Activated T-cell treated with anti-CD3 and anti-CD28 coated beads, Interleukin-2, amount 50 U/mL, for 48 hours (primary cell): ENCODE measurements at places on chromosomes 11 and 22.
A peak's percentile ranks its signal among the peaks of the same experiment; 100 is the strongest.

- no peak for DNase-seq
Measured at GRCh38 chr11:115197433-115197832, 306.8 kb downstream of the CADM1 start.

- no peak for DNase-seq
Measured at GRCh38 chr22:22425356-22425755, 83.2 kb downstream of the ZNF280B start.

GRCh38 chr11:9538548-9538947, 34.9 kb upstream of the WEE1 start:
- no peak for DNase-seq

DNA sequence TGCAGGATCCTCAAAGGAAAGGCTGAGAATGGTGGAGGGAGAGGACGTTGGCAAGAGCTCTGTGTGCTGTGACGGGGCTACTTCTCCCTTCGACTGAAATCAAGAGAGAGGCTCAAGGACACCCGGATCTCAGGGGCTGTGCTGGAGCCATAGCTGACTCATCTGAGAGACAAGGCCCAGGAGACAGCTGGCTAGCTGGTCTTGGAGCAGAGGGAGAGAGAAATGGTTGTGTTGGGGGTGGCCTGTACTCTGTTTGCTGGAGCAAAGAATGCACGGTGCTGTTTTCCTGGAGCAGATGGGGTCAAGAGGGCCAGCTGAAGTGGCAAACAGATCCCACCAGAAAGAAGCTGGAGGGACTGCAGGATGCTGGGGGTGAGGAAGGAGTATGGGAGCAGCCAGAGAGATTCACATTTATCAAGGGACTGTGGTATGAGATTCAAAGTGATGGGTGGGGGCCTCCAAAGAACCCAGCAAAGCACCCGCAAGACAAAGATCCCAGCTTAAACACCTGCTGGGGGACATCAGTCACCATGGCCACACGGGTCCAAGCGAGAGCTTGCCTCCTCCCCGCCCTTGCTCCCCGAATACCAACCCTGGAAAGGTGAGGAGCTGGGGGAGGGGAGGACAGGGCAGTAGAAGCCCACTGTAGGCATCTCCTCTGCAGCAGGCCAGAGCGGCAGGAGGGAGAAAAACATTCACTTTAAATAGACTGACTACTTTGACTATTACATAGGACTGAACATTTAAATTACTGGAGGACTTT, 40.8 kb downstream of the MAP6 start:
- no peak for DNase-seq

- no peak for DNase-seq
Measured at GRCh38 chr11:92837595-92837994, 131.9 kb upstream of the MTNR1B start.

- no peak for DNase-seq
Measured at GRCh38 chr11:129489249-129489648, 113.6 kb downstream of the BARX2 start.

DNA sequence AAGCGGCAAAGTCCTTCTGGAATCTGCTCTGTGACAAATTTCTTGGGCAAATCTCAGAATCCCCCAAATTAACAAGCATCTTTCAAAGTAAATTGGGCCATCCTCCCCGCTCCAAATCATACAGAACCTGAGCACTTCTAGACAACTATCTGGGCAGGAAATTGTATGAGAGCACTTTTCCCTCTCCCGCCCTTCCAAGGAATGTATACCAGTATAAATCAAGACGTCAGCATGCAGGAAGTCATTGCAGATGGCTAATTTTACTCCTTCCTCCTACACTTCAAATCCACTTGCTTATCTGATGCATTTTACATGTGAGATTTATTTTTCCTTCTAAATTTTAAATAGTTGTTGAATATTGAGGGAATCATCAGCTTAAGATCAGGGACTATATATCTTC, 52.1 kb downstream of the NTM start:
- no peak for DNase-seq

DNA sequence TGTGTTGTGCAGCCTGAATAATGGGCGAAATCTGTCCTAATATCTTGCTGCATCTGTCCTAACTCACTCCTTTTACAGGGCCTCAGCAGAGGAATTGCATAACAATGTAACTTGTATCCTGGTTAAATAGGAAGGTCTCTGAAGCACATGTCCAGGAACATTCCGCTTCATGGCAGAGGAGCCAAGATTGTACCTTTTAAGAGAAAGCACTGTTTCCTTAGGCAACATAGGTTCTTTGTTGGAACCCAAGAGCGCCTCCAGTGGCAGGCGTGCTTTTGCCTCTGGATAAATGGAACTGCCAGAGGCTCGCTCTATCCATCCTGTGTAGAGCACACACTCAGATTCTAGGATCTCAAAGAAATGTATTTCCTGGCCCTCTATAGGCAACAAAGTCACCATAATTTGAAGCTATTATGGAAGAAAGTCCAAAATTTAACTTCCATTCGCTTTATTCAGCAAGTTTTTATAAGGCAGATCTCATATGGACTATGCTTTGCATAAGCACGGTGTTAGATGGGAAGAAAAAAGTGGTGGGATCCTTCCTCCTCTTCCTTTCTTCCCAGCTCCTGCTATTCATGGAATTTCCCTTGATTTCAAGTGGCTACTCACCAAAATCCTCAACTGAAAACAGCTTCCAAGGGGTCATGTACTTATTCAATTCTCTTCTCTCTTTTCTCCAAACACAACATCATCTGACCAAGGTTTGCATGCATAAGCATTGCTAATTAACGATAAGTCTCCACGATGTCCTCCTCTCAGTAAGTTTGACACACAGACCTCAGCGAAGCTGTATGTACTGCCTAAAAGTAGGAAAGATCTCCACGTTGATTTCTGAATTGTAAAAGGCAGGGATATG, at the start of gene BLID:
Gene BLID (minus strand): TSS at position 692 of the 856 bp plus-strand sequence. CDS start 293 bp downstream, at position 399.
- DNase-seq = no peak

DNA sequence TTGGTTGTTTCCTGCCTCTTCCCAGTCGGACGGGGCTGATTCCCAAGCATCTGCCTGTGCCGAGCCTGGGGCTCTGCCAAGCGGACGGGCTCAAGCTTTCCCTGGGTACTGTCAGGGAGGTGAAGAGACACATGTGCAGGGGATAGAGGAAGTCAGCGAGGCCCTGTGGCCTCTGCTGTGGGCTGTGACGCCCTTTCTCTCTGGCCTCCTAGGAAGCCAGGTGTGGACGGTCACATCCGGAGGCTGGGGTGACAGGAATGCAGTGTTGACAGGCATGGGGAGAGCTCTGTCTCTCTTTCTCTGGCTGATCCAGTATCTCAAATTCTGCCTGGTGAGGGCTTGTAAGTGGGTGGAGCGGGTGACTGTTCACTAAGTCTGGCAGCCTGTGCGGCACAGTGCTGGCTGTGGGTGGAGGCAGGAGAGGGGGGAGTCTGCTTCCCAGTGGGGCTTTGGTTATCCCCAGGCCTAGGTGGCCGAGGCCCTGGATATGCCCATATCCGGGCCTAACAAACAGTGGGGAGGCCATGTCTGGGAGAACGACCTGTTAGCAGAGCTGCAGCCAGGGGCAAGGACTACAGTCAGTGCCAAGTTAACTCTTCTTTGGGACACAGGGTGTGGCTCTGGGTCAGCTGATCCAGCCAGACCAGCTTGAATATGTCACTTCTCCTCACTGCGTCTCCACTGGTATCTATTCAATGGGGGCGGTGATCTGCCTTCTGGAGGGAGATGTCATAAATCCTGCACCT, 1.9 kb downstream of the KCTD17 start:
- no peak for DNase-seq

- no peak for DNase-seq
Measured at GRCh38 chr11:121090145-121090721, 10.8 kb upstream of the TECTA start.

- no peak for DNase-seq
Measured at GRCh38 chr22:26981541-26981940, 324.2 kb downstream of the MIAT start.

DNA sequence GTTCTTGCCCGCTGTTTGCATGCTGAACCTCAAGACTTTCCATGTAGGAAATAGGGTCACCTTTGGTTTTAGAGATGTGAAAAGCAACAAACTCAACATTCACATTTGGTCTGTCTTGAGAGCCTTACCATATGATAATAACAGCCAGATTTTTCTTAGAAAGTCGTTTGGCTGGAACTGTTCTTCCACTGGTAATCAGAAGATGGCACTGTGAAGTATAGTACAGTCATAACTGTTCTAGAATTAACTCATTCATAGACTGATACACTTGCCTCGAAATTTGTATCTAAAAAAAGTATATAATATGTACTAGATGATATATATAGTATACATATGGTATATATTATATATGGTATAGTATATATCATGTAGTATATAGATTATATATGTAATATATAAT, 12.3 kb downstream of the LUZP2 start:
- DNase-seq = no peak

- DNase-seq = no peak
Measured at GRCh38 chr11:115155978-115156377, 348.2 kb downstream of the CADM1 start.

- no peak for DNase-seq
Measured at GRCh38 chr11:77557553-77557952, 32.2 kb upstream of the AQP11 start.

DNA sequence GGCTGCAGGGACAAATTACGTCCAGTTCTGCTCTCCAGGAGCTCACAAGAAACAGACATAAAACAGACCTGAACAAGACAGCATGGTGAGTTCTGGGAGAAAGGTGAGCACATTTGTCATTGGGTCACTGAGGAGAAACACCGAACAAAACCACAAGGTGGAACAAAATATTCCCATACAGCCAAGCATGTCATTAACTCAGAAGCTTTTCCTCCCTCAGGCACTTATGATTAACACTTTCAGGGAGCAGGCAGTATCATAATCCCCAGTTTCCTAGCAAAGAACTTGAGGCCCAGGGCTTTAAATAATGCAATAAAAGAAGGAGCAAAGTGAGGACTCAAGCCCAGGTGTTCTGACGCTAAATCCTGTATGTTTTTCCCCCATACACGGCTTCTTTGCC, 43.0 kb downstream of the P4HA3 start:
- no peak for DNase-seq

GRCh38 chr11:116412118-116412889, 360.5 kb downstream of the BUD13 start:
- no peak for DNase-seq

GRCh38 chr22:35312198-35313059, 12.7 kb downstream of the TOM1 start:
- DNase-seq = peak; percentile 22

DNA sequence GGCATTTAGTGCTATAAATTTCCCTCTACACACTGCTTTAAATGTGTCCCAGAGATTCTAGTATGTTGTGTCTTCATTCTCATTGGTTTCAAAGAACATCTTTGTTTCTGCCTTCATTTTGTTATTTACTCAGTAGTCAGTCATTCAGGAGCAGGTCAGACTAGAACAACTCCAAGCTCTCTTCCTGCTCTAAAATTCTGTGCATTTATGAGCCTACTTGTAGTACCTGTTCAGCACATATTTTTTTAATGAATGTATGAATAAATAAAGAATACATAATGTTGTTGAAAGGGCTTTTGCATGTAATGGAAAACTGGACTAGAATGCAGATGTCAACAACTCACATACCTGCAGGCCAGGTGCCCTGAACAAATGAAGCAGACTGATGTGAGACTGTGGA, 13.7 kb upstream of the HEPHL1 start:
- no peak for DNase-seq

- DNase-seq = no peak
Measured at GRCh38 chr11:111635706-111636045, 33.4 kb downstream of the SIK2 start.

DNA sequence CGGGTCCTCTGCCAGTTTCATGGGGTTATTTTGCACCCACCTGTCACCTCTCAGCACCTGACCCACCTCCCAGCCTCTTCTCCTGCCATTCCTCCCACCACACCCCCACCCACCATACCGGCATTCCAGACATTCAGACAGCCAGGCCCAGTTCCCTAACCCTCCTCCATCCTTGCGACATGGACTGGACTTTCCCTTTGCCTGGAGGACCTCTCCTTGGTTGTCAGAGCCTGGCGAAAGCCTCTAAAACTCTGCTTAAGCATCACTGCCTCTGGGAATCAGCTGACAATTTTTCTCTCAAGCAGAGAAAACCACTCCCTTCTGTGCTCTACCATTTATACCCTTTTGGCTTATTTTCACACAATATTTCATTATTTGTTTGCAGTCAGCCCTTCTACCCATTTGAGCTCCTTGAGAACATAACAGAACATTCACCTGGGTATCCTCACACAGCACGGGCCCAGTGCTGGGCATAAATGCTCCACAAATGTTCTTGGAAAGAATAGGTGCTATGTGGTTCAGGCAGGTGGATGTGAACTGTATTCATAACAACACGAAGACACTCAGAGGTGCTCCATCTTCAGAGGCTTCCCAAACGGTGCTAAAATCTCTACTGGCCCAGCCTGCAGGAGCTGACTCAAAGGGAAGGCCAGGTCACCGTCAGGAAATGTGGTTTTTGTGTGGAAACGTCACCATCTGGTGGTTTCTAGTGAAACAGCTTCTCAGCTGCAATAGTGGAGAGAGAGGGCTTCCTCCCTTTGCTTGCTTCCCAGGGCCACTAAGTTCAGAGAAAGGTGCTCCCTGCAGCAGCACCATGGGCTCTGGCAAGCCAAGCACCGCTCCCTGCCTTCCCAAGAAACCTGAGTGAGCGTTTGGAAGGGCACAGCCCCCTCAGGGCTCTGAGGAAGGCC, 10.4 kb downstream of the SPATA19 start:
- peak; percentile 62 for DNase-seq

- DNase-seq = no peak
Measured at GRCh38 chr11:12818333-12819015, 144.3 kb downstream of the TEAD1 start.

GRCh38 chr11:121417055-121417551, 35.0 kb upstream of the SORL1 start:
- DNase-seq = peak; percentile 69

DNA sequence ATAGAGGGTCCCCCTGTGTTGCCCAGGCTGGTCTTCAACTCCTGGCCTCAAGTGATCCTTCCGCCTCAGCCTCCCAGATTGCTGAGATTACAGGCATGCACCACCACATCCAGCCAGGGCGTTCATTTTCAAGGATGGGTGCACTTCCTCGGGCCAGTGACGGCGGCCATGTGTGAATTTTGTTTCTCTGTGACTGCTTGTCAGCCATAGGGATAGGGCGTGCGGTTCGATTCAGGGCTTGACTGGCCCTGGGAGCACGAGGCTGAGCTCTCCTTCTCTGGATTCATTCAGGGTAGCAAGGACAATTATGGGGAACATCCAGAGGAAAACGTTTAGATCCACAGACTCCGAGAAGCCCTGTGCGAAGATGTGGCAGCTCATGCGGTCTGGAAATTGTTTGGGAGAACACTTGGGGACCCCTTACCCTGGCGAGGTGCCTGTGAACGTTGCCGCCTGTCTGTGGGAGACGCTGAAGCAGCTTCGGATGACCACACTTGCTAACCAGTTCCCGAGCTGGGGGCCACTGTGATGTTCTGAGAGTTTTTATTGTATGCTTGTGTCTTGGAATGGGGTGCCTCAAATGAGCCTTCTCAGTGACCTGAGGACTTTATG, 2.9 kb downstream of the PTDSS2 start:
- DNase-seq = no peak

DNA sequence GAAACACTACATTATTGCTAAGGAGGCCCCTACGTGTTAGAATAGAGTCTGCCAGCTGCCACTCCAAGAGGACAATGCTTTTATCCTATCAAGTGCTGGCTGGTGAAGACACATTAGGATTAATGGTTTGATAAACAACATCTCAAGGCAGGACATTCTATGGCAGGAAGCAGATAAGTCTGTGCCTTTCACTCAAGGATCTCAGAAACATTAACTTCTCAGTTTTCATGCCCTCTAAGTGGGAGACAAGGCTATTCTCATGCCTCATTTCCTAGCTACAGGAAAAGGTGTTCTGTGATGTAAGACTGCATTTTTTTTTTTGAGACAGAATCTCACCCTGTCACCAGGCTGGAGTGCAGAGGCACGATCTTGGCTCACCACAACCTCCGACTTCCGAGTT, 23.5 kb upstream of the TIMP3 start:
- DNase-seq = no peak
